Activated CD8-positive, alpha-beta memory T cell treated with anti-CD3 and anti-CD28 coated beads for 48 hours (primary cell): ENCODE measurements at places on chromosomes 7 and 10.

- DNase-seq: no peak
These were observed 83.3 kb upstream of the MKLN1 start for GRCh38 chr7:131244259-131244852.

DNA sequence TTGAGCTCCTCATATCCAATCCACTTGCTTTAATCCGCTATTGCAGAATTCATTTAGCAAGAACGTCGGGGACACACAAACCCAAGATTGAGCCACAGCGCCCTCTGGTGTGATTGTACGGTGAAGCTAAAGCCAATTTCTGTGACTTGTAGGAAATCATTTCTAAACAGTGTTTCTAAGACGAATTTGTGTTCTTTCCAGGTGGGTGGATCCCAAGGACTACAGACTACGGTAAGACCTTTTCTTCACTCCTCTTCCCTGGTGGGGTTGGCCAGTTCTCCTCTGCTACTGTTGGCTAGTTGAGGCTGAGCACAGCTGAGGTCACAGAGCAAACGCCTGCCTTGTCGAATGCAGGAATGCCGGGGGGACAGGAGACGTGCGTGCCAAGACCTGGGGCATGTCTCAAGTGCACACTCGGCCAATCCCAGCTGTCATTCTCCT lies 5.2 kb downstream of the DMBT1 start:
- DNase-seq: peak; percentile 20

DNA sequence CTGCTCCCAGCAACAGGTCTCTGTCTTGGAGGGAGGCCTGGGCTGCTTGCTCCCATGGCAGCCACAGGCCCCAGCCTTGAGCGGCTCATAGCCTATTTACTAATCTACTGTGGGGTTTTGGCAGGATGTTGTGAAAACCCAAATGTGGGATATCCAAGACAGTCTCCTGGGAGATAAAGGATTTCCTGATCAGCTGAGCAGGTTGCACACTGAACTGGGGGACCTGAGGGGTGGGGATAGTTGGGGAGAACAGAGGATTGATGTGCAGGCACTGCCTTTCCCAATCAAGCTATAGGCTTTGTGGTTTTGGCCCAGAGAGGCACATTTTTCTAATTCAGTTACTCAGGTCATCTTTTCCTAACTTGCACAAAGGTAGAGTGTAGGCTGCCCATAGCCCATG lies 92.6 kb downstream of the SH2D4B start:
- DNase-seq: no peak

GRCh38 chr7:27197137-27198042 lies 2.5 kb downstream of the HOXA13 start:
- no peak for DNase-seq
